Memory B cell (primary cell): ENCODE measurements at places on chromosomes 16 and 17.
A peak's percentile ranks its signal among the peaks of the same experiment; 100 is the strongest.

DNA sequence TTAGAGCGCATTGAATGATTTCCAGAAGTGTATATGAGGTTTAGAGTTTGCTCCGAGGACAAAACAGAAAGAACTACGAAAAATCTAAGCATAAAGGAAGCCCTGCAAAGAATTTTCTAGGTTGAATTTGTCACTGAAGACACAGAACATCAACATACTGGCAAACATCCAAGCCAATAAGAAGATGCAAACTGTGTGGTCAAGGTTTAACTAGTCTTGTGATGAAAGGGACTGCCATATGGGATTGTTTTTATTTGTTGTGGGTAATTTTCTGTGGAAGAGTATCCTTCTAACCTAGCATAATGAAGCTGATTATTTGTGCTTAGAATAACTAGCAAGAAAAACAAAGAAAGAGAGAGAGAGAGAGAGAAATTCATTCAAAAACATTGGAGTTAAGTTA is 492.0 kb upstream of the ERCC4 start:
- no peaks in the 10 kb centered on the region for H3K4me1 ChIP-seq
- H3K27ac ChIP-seq = no peak overlapping the region
- H3K27me3 ChIP-seq = no peaks in the 10 kb centered on the region
- no peak overlapping the region for H3K4me3 ChIP-seq
- no peak for DNase-seq

DNA sequence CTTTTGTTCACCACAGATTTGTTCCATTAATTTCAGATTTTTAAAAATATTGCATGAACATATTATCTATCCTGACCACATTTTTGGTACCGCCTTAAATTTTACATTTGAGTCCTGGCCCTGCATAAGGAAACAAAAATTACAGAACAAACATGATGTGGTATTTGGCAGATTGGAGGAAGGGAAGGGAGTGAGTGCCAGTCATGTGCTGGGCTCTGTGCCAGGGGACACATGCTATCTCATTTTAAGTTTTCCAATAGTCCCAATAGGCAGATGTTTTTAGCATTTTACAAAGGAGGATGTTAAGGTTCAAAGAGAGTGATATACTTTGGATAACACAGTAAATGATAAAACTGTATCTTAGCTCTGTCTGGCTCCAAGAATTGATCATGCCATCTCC is 185.1 kb downstream of the CDK5R1 start:
- H3K36me3 ChIP-seq = peaks cover 10% of the 10 kb centered on the region
- no peak for DNase-seq
- H3K4me1 ChIP-seq = no peaks in the 10 kb centered on the region
- H3K27me3 ChIP-seq = no peaks in the 10 kb centered on the region

GRCh38 chr17:51079049-51079448 is 41.6 kb downstream of the SPAG9 start:
- H3K27ac ChIP-seq = no peak overlapping the region
- peaks cover 12% of the 10 kb centered on the region for H3K4me1 ChIP-seq
- no peak for DNase-seq
- no peaks in the 10 kb centered on the region for H3K27me3 ChIP-seq
- H3K4me3 ChIP-seq = no peak overlapping the region

DNA sequence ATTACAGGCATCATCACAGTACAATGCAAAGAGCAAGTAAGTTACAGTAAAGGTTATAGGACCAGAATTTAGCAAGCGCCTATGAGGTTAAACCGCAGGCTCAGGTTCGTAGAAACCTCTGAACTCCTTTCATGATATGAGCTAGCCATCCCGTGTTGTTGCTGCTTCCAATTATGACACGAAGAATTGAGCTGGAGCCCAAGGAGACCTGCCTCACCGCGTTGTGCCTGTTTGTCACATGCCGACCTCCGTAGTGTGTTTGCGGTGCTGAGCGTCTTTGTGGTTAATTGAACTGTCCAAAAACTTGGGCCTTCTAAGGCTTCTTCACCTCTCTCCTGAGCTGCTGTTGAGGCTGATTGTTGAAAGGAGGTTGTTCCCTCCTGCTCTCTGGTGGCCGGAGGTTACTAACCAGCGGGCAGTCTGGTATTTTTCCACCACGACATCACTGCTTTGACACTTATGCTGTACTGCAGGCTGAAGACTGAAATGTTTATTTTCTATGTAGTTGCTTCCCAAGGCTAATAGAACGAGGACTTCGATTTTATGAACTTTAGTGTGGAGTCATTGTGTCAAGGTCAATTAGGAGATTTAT is 67.5 kb downstream of the SEC14L1 start:
- H3K4me1 ChIP-seq = peaks cover 26% of the 10 kb centered on the region
- no peak overlapping the region for H3K4me3 ChIP-seq
- no peak for DNase-seq
- H3K27me3 ChIP-seq = no peaks in the 10 kb centered on the region
- no peak overlapping the region for H3K27ac ChIP-seq
- H3K36me3 ChIP-seq = peaks cover 72% of the 10 kb centered on the region

DNA sequence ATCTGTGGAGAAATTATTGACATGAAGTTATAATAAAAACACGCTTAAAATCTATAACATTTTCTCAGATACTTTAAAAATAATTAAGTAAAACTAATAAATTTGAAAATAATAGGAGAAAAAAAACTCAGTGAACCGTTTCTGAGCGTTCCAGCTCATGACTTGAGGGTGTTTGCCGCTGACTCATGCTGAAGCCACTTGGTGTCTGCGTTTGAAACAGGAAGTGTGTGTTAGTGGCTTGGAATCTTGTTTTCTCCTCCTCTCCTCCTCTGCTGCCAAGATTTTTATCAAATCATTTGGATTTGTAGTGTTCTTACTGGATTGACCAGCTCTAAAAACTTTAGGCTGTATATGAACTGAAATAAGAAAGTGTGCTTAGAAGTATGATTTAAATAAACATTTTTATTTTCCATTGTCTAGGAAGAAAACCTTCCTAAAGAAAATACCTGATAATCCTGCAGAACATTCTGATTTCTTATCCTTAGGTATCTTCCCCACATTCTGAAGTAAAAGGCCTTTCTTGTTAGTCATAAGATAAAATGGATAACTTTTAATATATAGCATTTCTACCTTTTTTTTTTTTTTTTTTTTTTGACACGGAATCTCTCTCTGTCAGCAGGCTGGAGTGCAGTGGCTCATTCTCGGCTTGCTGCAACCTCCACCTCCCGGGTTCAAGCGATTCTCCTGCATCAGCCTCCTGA is 30.8 kb downstream of the USP10 start:
- H3K27me3 ChIP-seq = no peaks in the 10 kb centered on the region
- peak overlapping the region; percentile 67 for H3K4me3 ChIP-seq
- H3K27ac ChIP-seq = peak overlapping the region; percentile 88
- H3K36me3 ChIP-seq = peaks cover 2% of the 10 kb centered on the region
- DNase-seq = no peak
- H3K4me1 ChIP-seq = peaks cover 34% of the 10 kb centered on the region

DNA sequence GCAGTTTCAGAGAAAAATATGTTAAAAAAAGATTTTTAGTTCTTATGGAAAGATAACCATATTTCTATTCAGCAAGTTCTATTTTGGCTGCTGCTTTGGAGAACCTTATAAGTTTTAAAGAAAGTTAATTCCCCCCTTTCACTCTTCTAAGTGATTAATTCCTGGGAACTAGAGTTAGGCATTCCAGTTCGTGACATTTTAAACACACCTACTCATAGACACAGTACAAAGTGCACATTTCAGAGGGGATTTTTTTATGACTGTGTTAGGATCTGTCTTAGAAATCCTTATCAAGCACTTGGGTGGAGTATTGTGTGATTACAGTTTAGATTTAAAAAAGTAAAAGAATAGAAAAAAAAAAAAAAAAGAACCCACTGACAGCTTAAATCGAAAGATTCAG is 3.5 kb upstream of the CDH11 start:
- no peak for DNase-seq
- no peak overlapping the region for H3K27ac ChIP-seq
- no peaks in the 10 kb centered on the region for H3K36me3 ChIP-seq
- no peaks in the 10 kb centered on the region for H3K4me1 ChIP-seq
- no peak overlapping the region for H3K4me3 ChIP-seq

GRCh38 chr17:79695293-79695790 is 35.4 kb upstream of the ENPP7 start:
- no peak overlapping the region for H3K4me3 ChIP-seq
- peaks cover 14% of the 10 kb centered on the region for H3K4me1 ChIP-seq
- DNase-seq = no peak
- H3K36me3 ChIP-seq = no peaks in the 10 kb centered on the region

DNA sequence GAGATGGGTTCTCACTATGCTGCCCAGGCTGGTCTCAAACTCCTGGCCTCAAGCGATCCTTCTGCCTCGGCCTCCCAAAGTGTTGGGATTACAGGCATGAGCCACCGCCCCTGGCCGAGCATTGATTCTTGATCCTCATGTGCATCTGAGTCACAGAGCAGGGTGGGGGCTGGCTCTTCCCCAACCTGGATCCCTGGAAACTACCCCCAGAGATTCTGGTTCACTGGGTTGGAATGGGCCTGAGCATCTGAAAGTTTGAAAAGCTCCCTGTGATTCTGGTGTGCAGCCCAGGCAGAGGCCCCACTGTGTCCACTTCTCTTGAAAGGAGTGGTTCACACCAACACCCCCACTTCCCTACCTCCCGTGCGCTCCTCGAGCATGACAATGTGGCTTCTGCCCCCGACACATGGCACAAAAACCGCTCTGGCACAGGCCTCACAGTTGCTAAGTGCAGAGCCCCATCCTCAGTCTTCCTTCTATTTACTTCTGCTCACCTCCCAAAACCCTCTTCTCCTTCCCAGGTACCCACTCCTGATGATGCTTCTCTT is 4.6 kb downstream of the QPRT start:
- no peaks in the 10 kb centered on the region for H3K36me3 ChIP-seq
- no peak overlapping the region for H3K27ac ChIP-seq
- H3K27me3 ChIP-seq = no peaks in the 10 kb centered on the region
- H3K4me3 ChIP-seq = no peak overlapping the region

DNA sequence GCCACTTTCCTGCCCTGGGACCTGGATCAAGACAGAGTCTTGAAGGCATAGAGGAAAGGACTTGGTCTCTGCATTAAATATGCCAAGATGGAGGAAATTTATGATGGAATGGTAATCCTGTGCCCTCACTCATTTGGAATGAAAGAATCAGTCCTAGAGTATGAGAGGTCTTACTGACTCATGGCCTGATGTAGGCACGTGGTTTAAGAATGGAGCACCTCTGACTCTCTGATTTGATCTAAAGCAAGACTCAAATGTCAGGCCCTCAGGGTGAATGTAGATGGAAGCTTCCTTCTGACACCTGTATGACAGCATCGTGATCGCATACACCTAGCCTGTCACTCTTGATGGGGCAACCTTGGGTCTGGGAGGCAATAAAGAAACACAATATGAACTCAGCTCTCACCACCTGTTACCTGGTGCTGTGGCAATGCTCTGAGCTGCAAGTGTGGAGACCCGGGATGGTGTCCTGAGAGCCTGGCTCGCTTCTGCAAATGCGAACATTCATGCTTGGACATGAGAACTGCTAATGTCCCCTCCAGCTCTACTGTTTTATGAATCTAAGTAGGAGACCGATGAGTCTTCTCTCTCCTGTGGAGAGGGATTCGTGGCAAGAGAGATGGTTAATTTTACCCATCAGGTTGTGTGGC is 229.9 kb downstream of the ABCC12 start:
- H3K4me3 ChIP-seq = no peak overlapping the region
- H3K36me3 ChIP-seq = no peaks in the 10 kb centered on the region
- no peak overlapping the region for H3K27ac ChIP-seq
- no peaks in the 10 kb centered on the region for H3K4me1 ChIP-seq
- no peak for DNase-seq
- H3K27me3 ChIP-seq = no peaks in the 10 kb centered on the region

DNA sequence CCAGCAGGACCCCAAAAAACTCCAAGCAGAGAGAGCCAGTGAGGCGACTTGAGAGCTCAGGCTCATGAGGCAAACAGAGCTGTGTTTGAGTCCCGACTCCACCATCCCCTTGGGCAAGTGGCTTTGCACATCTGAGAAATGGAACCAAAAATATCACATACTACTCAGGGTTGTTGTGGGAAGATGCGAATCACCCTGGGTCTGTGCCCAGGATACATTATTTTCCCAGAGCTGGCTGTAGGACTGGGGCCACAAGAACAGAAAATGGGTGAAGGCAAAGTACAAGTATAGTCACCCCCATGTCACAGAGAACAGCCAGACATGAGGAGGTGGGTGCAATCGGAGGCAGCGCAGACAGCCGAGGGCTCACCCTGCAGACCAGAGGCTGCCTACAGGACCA is 127.3 kb downstream of the GAS7 start:
- DNase-seq = no peak
- H3K27ac ChIP-seq = no peak overlapping the region
- no peaks in the 10 kb centered on the region for H3K4me1 ChIP-seq
- no peaks in the 10 kb centered on the region for H3K36me3 ChIP-seq
- peaks cover 4% of the 10 kb centered on the region for H3K27me3 ChIP-seq
- no peak overlapping the region for H3K4me3 ChIP-seq

GRCh38 chr16:88589441-88589840 is 19.2 kb downstream of the ZC3H18 start:
- no peak for DNase-seq
- H3K4me1 ChIP-seq = peaks cover 20% of the 10 kb centered on the region
- H3K27me3 ChIP-seq = no peaks in the 10 kb centered on the region
- no peak overlapping the region for H3K4me3 ChIP-seq

GRCh38 chr17:2034157-2034556 is 4.2 kb downstream of the DPH1 start:
- H3K4me3 ChIP-seq = no peak overlapping the region
- peaks cover 17% of the 10 kb centered on the region for H3K4me1 ChIP-seq
- H3K27me3 ChIP-seq = no peaks in the 10 kb centered on the region
- H3K27ac ChIP-seq = no peak overlapping the region

GRCh38 chr17:77214743-77215142 is 74.0 kb downstream of the SEC14L1 start:
- no peak for DNase-seq
- peaks cover 56% of the 10 kb centered on the region for H3K36me3 ChIP-seq
- no peaks in the 10 kb centered on the region for H3K27me3 ChIP-seq
- H3K27ac ChIP-seq = no peak overlapping the region
- peaks cover 33% of the 10 kb centered on the region for H3K4me1 ChIP-seq

DNA sequence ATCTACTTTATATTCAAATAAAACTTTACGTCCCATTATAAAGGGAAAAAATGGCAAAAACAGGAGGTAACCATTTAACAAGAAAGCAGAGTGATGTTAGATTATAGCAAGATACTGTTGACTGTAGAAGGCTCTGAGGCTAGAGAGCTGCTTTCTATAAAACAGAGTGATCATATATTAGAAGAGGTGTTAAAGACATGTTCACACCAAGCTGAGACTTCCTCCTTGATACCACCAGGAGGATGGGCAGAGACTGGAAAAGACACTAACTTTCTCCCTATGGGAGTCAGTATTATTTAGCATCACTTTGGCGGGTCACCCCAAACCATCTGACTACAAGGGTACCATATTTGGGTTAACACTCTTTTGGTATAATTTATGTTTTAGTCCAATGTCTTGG is 687 bp upstream of the CIITA start:
- peak overlapping the region; percentile 99 for H3K4me3 ChIP-seq
- peaks cover 32% of the 10 kb centered on the region for H3K36me3 ChIP-seq
- H3K27ac ChIP-seq = peak overlapping the region; percentile 95
- no peaks in the 10 kb centered on the region for H3K27me3 ChIP-seq
